Fibroblast of skin of left biceps (primary cell): ENCODE measurements at places on chromosomes 2 and 18.

GRCh38 chr2:15911686-15912085, 28.7 kb upstream of the MYCN start:
- DNase-seq: no peak

- DNase-seq: no peak
These were observed 41.4 kb downstream of the AOX1 start for GRCh38 chr2:200627110-200627770.

DNA sequence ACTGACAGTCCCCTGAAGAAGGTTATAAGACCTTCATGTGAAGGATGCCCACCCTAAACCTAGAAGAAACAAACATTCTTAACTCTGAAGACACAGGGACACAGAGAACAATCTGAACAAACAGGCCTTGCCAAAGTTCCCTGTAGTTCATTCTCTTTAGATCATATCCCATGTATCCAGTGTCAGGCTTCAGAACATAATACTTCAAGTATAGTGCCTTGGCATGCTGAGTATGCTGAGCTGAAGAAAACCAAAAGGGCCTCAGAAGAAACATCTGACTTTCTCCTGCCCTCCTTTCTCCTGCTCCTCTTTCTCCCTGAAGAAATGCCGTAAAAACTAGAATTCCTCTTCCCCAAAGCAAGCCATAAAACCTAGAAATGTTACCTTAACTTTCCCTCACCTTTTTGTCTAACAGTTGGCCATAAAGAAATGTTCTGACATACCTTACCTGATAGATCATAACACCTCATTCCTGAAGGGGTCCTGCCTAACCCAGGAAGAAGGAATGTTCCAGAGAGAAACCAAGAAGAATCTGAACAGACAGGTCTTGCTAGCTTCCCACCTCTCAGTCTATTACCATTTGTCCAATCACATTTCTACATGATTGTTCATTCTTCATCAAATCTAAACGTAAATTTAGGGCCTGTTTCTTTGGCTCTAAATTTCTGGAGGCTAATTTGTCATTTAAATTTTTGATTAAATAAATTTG, 160.1 kb upstream of the ZC3H15 start:
- no peak for DNase-seq

GRCh38 chr2:233261819-233262555, 10.5 kb downstream of the ATG16L1 start:
- DNase-seq: no peak

DNA sequence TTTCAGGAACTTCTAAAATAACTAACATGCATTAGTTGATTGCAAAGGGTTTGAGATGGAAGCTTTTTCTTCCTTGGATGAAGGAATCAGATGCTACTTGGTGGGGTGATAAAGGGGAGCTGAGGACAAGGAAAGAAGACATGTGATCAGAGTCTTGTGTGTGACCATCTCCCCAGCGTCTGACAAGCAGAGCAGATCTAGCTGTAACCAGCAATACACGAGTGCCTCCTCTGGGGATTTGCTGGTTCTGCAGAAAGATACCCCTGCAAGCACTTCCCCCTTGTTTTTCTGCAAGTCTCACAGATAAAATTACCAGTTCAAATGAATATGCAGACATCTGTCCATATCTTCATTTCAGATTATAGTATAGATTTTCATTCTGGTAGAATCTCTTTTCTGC, 2.7 kb downstream of the CDH7 start:
- no peak for DNase-seq

DNA sequence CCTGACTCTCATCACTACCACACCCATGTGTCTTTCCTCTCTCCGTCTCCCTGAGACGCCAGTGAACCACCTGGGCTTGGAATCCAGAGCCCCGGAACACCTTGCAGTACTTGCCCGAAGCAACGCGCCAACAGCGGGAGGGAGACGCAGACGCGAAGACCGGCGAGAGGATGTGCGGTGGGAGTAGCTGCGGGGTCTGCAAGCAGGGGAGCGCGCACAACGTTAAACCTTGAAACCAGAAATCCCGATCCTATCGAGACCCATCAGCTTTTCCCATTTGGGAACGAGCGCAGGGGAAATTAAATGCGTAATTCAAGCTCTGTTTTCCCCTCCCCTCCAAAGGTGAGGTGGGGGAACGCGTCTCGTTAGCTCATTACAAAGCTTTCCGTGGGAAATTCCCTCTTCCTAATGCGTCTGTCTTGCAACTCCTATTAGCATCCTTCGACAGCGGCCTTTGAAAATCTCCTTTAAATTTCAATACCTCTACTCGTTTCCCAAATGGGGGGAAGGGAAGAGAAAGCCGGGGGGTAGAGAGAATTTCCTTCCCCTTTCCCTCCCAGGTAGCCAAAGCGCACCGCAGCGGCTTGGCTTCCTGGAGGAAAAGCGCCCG, 421 bp upstream of the CNTNAP5 start:
- no peak for DNase-seq

DNA sequence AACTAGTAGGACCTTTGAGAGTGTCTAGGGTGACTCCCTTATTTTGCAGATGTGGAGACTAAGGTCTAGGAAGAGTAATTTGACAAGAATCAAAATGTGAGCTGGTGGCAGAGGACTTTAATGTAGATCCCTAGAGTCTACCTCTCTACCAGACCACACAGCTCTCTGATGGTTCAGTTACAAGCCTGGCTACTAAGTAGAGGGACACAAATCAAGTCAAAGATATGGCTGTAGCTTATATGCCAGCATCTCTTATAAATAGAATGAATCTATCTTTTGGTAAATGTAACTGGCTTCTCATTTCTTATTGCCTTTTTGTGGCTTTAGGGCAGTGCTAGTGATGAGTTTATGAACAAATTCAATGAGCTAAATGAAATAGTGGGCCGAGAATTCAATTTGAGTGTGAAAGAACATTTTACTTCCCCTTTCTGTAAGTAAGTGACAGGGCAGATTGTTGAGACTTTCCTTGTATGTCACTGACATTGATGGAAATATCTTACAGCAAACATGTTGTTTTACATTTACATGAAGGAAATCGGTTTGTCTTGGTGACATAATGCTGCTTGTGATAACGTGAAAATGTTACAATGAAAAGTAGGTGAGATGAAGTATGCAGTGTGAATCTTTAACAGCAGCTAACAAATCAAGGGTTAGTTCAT, 28.3 kb downstream of the CSRNP3 start:
- DNase-seq: no peak

GRCh38 chr2:159157361-159158209, 128.9 kb downstream of the WDSUB1 start:
- no peak for DNase-seq

DNA sequence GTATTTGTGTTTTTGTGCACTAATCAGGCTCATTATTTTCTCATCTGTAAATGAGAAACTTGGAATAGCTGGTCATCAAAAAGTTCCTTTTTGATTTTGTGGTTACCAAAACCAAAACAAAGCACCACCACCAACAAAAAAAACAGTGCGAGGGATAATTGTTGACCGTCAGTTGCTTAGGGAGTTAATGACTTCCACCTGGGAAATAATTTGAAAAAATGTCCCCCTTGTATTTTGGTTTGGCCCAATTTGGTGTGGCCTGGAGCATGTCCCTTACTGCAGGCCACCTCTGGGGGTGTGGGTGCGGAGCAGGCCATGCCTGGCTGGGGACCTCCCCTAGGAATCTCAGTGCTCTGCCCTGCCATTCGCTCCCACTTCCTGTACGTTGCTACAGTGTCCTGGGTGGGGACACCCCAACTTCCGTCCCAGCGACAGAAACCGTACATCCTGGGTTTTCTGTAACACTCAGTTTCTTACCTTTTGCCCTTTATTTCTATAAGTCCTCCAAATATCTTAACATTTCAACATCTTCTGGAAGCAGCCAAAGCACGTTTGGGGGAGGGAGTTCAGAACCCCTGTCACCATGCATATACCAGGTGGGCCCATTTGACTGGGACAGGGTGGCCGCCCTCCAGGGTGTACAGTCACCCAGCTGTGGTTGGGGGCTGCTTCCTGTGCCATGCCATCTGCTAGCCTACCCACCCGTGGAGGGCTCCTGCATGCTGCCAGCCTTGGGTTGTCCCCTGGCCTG, 31.3 kb downstream of the NCK2 start:
- no peak for DNase-seq

DNA sequence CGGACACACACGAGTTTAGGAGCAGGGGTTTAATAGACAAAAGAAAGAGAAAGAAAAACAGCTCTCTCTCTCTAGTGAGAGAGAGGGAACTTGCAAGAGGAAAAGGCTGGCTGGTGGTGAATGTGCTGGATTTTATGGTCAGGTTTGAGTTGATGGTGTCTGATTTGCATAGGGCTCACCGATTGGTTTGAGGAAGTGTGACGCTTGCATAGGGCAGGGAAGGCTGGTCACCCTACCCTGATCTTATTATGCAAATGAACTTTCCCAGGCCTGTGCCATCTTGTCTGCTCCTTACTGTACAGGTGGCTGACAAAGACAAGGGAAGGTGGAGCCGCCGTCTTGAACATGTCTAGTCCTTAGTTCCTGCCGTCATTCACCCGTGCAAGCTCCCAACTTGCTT, 408.9 kb downstream of the RIT2 start:
- no peak for DNase-seq

GRCh38 chr2:233163486-233164103, 87.9 kb upstream of the ATG16L1 start:
- DNase-seq: no peak

DNA sequence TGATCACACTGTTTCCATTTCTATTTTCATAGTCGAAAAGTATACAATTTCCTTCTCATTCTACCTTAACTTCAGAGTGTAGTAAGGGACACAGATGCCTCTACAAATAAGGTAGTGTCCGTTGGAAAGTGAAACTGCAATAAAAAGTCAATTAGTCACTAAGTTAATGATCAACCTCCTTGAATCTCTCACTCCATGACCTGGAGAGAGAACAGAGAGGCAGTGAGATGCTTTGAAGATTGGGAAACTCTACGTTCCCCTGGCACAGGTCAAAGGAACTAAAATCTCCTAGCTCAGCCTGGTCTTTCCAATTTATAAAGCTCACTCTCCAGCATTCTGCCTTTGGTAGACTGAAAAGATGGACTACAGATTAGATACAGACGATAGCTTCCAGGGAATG, 153.8 kb upstream of the ACAA2 start:
- no peak for DNase-seq

DNA sequence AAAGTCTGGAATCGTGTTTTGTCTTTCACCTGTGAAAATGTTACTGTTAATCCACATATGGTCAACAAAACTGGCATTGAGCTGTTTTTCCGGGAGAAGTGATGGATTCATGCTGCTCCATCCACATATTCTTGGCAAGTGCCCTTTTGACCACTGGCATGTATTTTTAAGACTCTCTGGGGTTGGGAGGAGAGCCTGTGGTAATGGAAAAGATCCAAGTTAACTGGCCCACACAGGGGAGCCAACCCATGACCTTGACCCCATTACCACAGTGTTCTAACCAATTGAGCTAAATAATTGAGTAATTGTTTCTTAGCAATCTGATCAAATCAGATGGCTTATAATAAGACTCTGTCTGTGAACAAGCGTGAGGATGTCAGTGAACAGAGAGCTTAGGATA, 296.2 kb upstream of the NRP2 start:
- no peak for DNase-seq

- DNase-seq: no peak
These were observed 58.5 kb downstream of the ATIC start for GRCh38 chr2:215370112-215370965.

GRCh38 chr18:26544451-26544850, 3.9 kb downstream of the KCTD1 start:
- no peak for DNase-seq

DNA sequence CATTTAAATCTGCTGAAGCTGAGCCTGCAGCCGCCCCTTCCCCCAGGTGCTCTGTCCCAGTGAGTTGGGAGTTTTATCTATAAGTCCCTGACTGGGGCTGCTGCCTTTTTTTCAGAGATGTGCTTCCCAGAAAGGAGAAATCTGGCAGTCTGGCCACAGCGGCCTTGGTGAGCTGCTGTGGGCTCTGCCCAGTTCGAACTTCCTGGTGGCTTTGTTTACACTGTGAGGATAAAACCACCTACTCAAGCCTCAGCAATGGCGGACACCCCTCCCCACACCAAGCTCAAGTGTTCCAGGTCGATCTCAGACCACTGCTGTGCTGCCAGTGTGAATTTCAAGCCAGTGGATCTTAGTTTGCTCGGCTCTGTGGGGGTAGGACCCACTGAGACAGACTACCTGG, 97.3 kb downstream of the ACAA2 start:
- no peak for DNase-seq

DNA sequence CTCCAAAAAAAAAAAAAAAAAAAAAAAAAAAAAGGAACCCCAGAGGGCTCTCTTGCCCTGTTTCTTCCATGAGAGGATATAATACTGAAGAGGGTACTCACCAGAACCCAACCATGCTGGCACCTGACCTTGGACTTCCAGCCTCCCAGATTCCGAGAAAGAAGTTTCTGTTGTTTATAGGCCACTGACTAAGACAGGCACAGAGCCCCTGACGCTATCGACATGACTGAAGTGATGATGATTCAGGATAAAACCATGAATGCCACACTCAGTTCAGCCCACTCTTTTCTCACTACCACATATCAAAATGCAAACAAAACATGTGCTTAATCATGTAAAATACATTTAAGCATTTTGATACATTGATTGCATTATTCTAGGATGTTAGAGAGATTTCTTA, 66.1 kb upstream of the CDCA7 start:
- peak; percentile 2 for DNase-seq

GRCh38 chr2:141929331-141930252, 201.2 kb downstream of the LRP1B start:
- DNase-seq: no peak

DNA sequence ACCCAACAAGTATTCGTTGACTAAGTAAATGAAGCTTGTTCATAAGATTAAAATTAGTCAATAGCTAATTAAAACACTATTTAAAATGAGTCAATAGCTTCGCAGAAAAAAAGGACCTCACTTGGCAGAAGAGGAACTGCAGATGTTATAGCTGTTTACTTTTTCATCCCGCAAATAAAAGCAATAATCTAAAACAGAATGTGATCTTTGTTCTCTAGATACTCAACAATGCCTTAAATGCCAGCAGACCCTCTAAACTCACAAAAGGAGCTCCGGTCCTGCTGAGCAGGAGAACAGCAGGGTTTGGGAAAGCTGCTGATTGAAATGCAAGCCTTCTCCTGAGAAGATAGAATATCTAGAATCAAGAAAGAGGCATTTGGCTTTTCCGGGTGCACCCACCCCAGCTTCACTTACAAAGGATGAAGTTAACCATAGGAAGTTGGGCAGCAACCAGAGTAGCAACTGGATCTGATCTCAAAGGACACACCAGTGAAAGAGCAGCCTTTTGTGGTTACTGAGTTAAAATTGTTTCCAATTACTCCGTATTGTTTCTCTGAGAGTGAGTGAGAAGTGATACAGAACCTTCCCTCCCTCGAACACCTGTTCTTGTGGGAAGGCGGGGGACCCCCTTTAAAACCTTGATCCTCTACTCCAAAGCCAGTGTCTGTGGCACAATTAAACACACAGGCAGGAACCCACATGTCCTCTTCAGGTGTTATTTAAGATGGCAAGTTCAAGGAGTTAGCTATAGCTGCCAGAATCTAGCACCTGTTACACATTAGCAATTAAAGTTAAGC, 6.8 kb downstream of the CCBE1 start:
- no peak for DNase-seq

GRCh38 chr2:217928324-217929181, 74.2 kb downstream of the TNS1 start:
- no peak for DNase-seq

GRCh38 chr2:62054029-62054791, 141.7 kb upstream of the B3GNT2 start:
- DNase-seq: no peak
